NCI-H187 treated with DMSO at 0.1 percent for 48 hours (cell line): ENCODE measurements at places on chromosomes 2 and 18.

DNA sequence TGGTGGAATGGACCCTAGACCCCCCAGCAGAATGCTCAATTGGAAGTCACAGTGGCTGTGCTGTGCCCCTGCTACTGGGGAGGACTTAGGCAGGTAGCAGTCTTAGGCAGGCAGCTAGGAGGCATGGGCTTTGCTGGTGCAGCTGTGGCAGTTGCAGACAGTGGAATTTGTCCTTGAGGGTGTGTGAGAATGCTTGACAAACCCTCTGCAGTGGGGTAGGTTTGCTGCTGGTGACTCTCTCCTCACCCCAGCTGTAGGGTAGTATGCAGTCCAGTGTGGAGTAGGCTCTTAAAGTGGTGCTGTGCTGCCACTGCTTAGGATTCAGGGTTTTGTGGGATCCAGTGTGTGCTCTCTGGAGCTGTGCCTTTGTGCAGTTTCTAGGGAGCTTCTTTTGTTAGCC is 61.3 kb downstream of the NUP35 start:
- no peak for DNase-seq

DNA sequence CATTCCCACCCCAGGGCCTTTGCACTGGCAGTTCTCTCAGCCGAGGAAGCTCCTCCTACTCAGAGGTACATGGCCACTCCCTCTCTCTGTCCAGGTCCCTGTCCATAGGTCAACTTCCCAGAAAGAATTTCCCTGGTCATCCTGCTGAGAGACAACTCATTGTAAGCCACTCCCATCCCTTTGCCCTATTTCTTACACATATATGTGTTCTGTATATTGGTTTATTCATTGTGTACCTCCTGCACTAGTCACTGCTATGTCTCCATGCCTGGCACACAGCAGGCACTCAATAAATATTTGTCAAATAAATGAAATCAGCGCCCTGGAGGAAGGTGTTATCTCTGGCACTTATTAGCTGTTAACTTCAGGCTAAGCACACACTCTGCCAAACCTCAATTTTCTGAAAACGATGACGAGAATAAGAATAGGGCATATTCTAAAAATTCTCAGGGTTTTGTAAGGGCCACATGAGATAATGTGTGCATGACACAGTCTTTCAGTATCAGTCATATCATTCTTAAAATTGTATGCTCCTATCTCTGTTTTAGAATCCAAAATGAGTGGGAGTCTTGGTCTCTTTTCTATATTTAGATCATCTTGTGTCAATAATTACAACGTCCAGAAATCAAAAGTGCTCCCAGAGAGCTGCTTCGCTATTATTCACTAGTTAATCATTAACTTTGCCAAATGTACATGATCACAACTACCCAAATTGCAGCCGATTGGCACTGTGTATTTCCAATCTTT is 198.0 kb downstream of the ALK start:
- DNase-seq = no peak

DNA sequence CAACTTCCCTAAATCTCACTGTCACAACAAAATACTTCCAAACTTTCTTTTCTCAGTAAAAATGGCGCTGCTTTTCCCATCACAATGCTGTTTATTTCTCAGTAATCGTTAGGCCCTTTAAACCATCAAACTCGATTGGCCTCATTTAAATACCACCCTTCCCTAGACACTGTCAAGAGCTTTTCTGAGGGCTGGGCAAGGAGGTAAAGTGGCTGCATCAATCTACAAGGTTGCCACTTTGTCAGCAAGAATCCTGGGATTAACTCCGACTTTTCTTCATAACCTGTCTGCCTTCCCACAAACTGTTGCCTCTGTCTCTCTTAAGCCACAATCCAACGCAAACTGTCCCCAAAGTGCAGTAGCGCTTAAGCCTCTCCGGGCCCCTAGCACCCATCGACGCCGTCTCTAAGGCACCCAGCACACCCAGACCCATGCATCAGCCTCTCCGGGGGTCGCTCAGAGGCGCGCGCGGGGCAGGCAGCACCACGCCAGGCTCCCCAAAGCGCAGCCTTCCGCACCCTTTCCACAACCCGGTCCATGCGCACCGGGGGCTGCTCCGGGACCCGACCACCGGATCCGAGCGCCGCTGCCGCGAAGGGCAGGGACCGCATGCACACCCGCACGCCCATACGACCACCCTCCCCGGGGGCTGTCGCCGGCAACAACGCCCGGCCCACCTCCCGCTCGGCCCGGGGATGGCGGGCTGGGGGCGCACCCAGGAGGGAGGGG is 683 bp downstream of the MBOAT2 start:
- no peak for DNase-seq

DNA sequence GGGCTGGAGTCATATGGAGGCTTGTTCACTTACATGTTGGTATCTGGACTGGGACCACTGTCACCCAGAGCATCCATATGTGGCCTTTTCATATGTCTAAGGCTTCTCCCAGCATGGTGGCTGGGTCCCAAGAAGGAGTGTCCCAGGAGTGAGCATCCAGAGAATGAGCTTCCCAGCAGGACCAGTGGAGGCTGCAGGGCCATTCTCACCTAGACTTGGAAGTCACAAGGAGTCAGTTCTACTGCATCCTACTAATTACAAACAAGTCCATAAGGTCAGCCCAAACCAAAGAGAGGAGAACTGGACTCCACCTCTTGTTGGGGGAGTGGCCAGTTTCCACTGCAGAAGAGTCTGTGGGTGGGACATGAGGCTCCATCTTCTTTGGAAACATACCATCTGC is 5.1 kb upstream of the TEX51 start:
- DNase-seq = no peak

- no peak for DNase-seq
Observed at GRCh38 chr18:8424917-8425725, 184.1 kb upstream of the RAB12 start.

- no peak for DNase-seq
Observed at GRCh38 chr2:39432701-39433100, 4.4 kb downstream of the MAP4K3 start.

GRCh38 chr2:158142568-158143332 is 41.1 kb downstream of the UPP2 start:
- DNase-seq = no peak

DNA sequence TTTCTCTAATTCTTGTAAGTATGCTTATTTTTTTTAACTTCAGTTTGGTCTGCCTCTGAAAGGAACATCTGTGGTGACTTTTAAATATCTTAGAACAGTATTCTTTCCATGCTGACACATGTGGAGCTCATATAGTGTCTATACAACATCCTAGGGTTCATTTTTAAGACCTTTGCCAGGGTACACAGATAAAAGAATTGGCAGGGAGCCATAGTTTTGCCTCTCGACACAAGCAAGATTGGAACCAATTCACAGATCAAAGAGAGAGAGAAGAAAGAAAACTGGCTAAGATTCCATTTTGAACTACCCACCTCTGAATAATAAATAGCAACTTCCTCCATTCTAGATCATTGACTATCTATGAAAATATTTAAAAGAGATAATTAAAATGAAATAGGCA is 142.7 kb upstream of the ST6GAL2 start:
- DNase-seq = no peak

- DNase-seq = no peak
Observed at GRCh38 chr2:62178741-62179271, 17.1 kb upstream of the B3GNT2 start.

DNA sequence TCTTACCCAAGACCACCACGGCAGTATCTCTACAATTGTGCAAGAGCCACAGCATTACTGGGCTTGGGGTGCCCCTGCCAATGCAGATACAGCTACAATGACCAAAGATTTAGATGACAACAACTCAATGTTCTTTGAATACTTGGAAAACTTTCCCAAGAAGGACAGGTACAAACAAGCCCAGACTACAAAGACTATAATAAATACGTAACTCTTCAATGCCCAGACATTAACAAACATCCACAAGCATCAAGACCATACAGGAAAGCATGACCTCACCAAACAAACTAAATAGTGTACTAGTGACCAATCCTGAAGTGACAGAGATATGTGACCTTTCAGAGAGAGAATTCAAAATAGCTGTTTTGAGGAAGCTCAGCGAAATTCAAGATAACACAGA is 62.8 kb downstream of the ICA1L start:
- no peak for DNase-seq

DNA sequence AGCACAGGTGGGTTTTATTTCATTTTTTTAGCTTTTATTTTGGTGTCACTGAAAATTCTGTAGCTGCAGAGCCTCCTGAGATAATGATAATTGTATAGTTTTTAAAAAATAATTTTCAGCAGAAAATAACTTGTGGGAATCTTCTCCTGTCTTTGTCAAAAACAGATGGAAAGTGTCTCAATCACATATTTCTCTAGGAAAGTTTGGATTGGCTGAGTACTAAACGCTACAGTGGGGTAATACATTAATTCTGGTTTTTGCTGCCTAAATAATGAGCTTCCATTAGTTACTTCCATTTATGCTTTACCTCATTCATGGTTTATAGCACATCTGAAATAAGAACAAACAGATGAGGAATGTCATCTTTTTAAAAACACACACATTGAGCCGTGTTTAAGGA is 2.2 kb downstream of the TWIST2 start:
- DNase-seq = no peak

- DNase-seq = no peak
Observed at GRCh38 chr18:31303771-31304170, 14.2 kb upstream of the DSG1 start.
